ENCODE measurements at places on chromosomes 11 and 22. TPM values are rescaled to one million over a fixed set of nuclear protein-coding genes. Genes with fewer than 3 reads are reported as not detected.

- no peak overlapping the region for H3K4me3 ChIP-seq
- no peaks in the 10 kb centered on the region for H3K27me3 ChIP-seq
- no peak for DNase-seq
- no peaks in the 10 kb centered on the region for H3K36me3 ChIP-seq
- H3K4me1 ChIP-seq: peaks cover 4% of the 10 kb centered on the region
Measured at GRCh38 chr11:102883141-102883540, 8.4 kb upstream of the MMP12 start.

DNA sequence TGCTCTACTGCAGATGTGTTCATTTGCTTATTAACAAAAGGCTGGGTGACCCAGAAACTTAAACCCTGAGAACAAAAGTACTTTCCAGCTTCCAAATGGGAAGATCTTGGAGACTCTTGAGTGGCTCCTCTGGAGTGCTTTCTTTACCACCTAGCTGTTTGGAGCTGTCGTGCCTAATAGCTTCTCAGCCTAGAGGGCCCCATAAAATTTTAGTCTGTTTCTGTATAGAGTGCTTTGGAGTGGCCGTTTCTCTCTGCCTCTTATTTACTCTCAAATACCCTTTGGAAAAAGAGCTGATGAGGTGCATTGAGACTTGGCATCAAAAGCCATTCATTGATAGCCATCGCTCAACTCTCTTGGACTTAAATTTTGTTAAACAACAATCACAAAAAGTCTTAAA lies 50.7 kb downstream of the ZNRF3 start:
- no peak overlapping the region for H3K4me3 ChIP-seq
- H3K4me1 ChIP-seq: no peaks in the 10 kb centered on the region
- H3K36me3 ChIP-seq: no peaks in the 10 kb centered on the region
- H3K27ac ChIP-seq: no peak overlapping the region

DNA sequence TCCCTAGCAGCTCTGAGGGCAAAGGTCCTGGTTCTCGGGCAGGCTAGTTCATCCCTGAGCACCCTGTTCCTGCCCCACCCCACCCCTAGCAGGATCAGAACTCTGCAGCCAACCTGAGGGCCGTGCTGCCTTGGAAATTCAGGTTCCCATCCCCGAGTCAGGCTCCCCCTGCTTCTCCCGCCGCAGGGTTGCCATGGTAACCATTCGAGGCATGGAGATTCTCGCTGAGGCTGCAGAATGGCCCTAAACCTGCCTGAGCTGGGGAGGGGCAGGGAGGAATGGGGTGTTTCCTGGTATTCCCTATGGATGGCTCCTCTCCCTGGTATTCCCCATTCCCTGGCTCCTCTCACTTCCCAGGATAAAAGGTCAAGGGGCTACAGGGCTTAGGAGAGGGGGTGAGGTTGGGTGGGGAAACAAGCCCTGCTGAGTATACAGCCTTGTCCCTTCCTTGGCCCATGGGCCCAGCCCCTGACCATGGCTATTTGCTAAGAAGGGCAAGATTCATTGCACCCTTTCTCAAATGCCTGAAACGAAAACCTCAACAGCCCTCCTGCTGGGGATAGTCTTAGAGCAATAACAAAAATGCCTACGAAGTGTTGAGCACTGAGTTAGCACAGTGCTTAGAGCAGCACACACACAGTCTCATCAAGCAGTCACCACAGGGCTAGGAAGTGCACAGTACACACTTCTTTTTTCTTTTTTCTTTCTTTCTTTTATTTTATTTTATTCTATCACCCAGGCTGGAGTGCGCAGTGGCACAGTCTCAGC lies 58.7 kb downstream of the CHST1 start:
- H3K4me3 ChIP-seq: no peak overlapping the region
- peaks cover 17% of the 10 kb centered on the region for H3K27me3 ChIP-seq
- DNase-seq: no peak
- no peaks in the 10 kb centered on the region for H3K36me3 ChIP-seq

Gene FAM180B
- total RNA-seq: 0.19 TPM

Gene OR5P2
- total RNA-seq: not detected

Gene OSBPL5
- total RNA-seq: 3.4 TPM

GRCh38 chr11:117315285-117316196 lies 515 bp downstream of the BACE1 start:
- no peak overlapping the region for H3K27ac ChIP-seq
- peaks cover 4% of the 10 kb centered on the region for H3K4me1 ChIP-seq
- H3K36me3 ChIP-seq: no peaks in the 10 kb centered on the region
- H3K4me3 ChIP-seq: peak overlapping the region; percentile 68
- no peak for DNase-seq
- peaks cover 60% of the 10 kb centered on the region for H3K27me3 ChIP-seq

Gene HBG1
- not detected for total RNA-seq

DNA sequence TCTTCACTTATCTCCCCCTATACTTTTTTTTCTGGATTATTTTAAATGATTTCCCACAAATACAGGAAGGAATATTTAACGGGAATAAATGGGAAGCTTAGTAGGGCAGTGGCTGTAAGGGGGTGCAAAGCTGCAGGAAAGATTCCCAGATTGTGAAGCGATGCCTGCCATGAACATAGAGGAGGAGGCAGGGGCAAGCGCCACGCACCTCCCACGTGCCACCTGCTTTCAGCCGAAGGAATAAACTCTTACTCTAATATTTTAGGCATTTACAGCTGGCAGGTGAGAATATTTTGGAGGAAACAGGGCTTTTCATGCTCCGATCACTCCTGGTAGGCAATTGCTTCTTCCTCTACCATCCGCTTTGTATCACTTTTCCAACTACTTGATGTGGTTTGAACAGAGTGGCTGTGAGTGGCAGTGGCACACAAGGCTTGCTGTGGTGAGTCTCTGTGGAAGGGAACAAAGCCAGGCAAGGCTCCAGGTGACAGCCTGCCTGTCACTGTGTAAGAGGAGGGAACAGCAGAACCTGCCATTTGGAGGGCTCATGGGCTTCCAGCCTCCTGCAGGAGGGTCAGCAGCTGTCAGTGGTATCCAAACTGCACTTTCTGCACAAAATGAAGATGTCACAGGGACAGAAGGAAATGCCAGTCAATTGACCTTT lies 54.5 kb upstream of the PLET1 start:
- H3K27me3 ChIP-seq: peaks cover 2% of the 10 kb centered on the region
- H3K27ac ChIP-seq: no peak overlapping the region
- H3K36me3 ChIP-seq: no peaks in the 10 kb centered on the region
- no peak overlapping the region for H3K4me3 ChIP-seq
- H3K4me1 ChIP-seq: no peaks in the 10 kb centered on the region

DNA sequence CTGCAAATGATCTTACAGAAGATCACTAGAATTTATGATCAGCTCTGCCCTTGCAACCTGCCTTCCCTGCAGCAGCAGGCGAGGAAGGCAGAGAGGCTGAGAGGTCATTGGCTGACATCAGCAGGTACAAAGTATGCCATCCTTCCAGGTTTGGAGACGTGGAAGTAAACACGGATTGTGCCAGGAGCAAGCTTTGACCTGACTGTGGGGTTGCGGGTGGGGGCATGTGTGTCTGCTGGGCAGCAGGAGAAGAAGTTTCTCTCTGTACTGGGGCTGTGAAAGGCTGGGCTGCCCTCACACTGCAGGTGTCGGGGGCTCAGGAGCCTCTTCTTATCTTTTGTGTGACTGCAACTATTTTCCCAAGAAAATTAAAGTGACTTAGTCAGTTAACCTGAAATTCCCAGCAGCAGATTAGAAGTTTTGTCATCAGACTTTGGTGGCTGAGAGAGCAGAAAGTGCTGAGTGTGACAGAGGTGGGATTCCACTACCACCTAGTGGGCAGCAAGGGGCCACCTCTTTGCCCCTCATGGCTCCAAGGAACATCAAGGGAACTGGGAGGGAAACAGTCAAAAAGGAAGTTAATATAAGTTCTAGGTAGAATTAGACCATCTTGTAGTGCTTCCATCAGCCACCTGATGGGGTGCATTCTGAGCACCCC lies 565.9 kb downstream of the ETS1 start:
- no peak overlapping the region for H3K27ac ChIP-seq
- H3K4me1 ChIP-seq: peaks cover 7% of the 10 kb centered on the region
- peaks cover 20% of the 10 kb centered on the region for H3K27me3 ChIP-seq
- DNase-seq: peak; percentile 27
- H3K36me3 ChIP-seq: no peaks in the 10 kb centered on the region

DNA sequence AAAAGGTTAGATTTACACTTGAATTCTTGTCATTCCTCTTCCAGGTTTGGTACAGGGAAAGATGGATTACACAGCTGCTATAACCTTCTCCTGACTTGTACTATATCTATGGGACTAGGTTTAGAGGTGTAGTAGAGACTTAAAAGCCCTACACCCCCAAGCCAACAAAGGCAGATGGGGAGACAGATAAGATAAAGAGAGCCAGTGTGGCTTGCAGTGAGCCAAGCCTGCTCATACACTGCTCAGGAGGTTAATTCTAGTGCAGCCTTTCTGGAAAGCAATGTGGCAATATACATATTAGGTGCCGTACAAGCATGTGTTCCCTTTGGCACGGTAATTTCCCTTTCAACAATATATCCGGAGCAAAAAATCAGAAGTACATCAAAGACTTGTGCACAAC lies 10.8 kb downstream of the SIK3 start:
- H3K4me1 ChIP-seq: peaks cover 42% of the 10 kb centered on the region
- H3K27ac ChIP-seq: no peak overlapping the region
- H3K36me3 ChIP-seq: peaks cover 24% of the 10 kb centered on the region
- no peak for DNase-seq

- peaks cover 5% of the 10 kb centered on the region for H3K4me1 ChIP-seq
- peaks cover 11% of the 10 kb centered on the region for H3K27me3 ChIP-seq
- H3K27ac ChIP-seq: no peak overlapping the region
- no peak overlapping the region for H3K4me3 ChIP-seq
- no peak for DNase-seq
- no peaks in the 10 kb centered on the region for H3K36me3 ChIP-seq
Measured at GRCh38 chr11:67113231-67113721, 5.8 kb upstream of the KDM2A start.

Gene KCTD14
- not detected for total RNA-seq

DNA sequence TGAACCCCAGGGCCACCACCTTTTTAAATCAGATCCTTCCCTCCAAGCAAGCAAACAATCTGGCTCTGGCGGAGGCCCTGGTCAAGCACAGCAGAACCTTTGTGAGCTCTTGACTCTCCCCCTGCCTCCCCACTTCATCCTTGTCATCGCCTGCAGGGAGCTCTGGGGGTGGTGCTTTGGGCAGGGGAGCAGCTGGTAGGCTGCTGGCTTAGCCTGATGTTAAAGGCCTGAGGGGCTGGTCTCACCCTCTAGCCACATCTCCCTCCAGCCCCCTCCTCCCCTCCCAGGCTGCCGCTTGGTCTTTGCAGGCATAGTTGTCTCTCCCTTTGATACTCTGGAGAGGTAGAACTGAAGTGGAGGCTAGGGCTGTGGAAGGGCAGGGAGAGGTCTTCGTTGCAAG lies 50.9 kb downstream of the THAP12 start:
- peaks cover 3% of the 10 kb centered on the region for H3K4me1 ChIP-seq
- no peak overlapping the region for H3K4me3 ChIP-seq
- H3K27me3 ChIP-seq: peaks cover 7% of the 10 kb centered on the region
- H3K27ac ChIP-seq: no peak overlapping the region
- DNase-seq: no peak

DNA sequence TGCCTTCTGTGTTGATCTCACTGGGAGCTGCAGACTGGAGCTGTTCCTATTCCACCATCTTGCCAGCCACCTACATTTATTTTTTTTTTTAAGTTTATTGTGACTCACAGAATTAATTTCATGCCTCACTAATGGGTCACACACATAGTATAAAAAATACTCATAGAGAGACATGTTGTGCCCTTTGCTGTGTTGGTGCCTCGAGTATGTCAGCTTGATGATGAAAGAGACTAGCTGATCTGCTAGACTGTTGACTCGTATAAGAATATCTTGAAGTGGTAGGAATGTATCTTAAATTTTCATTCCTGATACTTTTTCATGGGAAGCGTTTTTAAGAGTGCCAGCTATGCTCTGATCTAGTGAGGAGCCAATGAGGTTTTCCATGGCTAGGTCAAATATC lies 28.6 kb upstream of the AMPD3 start:
- H3K4me3 ChIP-seq: no peak overlapping the region
- no peaks in the 10 kb centered on the region for H3K4me1 ChIP-seq
- no peaks in the 10 kb centered on the region for H3K36me3 ChIP-seq
- H3K27ac ChIP-seq: no peak overlapping the region
- peaks cover 46% of the 10 kb centered on the region for H3K27me3 ChIP-seq

Gene MMP27
- not detected for total RNA-seq

- H3K36me3 ChIP-seq: peaks cover 63% of the 10 kb centered on the region
- peak overlapping the region; percentile 72 for H3K4me3 ChIP-seq
- no peaks in the 10 kb centered on the region for H3K27me3 ChIP-seq
Measured at GRCh38 chr11:118001494-118001971, 15.3 kb downstream of the IL10RA start.

DNA sequence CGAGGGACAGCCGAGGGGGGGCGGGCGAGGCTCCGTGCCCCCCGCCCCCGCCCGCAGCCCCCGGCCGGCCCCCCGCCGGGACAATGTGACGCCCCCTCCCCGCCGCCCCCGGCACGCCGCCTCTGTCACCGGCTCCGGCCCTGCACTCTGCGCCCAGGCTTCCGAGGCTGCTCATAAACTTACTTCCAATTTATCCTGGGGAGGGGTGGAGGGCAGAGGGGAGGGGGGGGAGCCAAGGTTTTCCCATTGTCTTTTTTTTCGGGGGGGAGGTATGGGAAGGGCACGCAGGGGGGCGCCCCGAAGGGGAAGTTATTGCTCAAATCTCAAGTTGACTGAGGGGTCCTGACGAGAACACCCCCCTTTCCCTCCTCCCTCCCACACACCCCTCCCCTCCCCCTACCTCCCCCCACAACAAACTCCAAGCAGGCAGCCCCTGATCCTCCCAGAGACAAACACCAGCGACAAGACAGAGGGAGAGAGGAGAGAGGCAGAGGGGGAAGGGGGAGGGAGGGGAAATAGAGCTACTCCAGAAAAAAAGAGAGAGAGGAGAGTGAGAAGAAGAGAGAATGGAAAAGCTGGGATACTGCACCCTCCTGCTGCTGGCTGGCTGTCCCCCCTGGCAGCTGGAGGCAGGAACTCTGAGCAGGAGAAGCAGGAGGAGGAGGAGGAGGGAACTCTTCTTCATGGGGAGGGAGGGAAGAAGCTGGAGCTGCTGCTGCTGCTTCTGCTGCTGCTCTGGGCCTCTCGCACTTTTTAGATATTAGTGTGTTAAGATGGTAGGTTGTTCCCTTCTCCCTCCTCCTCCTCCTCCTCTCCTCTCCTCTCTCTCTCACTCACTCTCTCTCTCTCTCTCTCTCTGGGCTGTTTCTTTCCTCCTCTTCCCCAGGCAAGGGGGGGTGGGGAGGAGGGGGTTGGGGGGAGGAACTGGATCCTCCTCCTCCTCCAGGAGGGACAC lies 631 bp downstream of the PHF21A start:
- H3K27ac ChIP-seq: peak overlapping the region; percentile 94
- peaks cover 39% of the 10 kb centered on the region for H3K4me1 ChIP-seq
- DNase-seq: peak; percentile 71
- peak overlapping the region; percentile 94 for H3K4me3 ChIP-seq

- DNase-seq: no peak
- H3K4me1 ChIP-seq: no peaks in the 10 kb centered on the region
- H3K36me3 ChIP-seq: no peaks in the 10 kb centered on the region
- no peak overlapping the region for H3K4me3 ChIP-seq
- peaks cover 10% of the 10 kb centered on the region for H3K27me3 ChIP-seq
Measured at GRCh38 chr11:36790526-36790925, 192.5 kb upstream of the RAG2 start.

Gene LMO1
- not detected for total RNA-seq

GRCh38 chr11:120031156-120031555 lies 106.8 kb downstream of the TRIM29 start:
- no peaks in the 10 kb centered on the region for H3K4me1 ChIP-seq
- no peak overlapping the region for H3K27ac ChIP-seq
- no peaks in the 10 kb centered on the region for H3K36me3 ChIP-seq
- no peaks in the 10 kb centered on the region for H3K27me3 ChIP-seq
